ENCODE measurements at places on chromosomes 4 and X.

- no peak for DNase-seq
These were observed 61.0 kb downstream of the HPRT1 start for GRCh38 chrX:134520860-134521390.

DNA sequence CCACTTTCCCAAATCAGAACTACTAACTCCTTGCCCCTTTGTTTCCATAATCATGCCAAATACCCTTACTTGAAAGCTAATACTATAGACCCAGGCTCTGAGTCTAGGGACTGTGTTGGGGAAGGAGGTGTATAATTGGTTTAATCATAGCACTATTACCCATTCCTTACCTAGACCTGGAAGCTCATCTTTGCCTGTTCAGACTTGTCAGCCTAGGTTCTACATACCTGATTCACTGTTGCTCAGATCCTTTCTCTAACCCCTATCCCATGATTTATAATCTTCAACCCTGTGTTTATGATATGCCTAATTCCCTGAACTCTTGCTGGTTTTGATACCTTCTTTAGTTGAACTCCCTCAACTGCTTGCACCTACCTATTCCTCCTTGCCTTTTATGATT is 123.1 kb upstream of the GRIA3 start:
- no peak for DNase-seq

DNA sequence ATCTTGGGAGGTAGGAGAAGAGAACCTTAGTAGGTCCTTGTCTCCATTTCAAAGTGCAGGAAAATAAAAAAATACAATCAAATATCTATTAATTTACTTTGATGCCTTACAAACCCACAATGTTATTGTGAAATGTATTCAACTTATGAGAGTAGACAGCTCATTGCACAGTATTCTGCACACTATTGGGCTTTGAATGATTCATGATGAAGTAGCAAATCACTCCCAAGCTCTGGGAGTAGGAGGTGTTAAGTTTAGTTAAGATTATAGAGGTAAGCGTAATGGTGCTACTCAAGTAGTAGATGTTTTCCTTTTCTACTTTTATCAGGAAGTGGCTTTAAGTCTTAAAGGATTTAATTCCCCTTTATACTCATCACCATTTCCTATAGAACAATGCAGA is 32.8 kb upstream of the TMPRSS11A start:
- DNase-seq = no peak

- DNase-seq = no peak
These were observed 205.9 kb downstream of the AASDH start for GRCh38 chr4:56181140-56181953.

GRCh38 chrX:77404419-77404818 is 42.8 kb upstream of the FGF16 start:
- DNase-seq = no peak

DNA sequence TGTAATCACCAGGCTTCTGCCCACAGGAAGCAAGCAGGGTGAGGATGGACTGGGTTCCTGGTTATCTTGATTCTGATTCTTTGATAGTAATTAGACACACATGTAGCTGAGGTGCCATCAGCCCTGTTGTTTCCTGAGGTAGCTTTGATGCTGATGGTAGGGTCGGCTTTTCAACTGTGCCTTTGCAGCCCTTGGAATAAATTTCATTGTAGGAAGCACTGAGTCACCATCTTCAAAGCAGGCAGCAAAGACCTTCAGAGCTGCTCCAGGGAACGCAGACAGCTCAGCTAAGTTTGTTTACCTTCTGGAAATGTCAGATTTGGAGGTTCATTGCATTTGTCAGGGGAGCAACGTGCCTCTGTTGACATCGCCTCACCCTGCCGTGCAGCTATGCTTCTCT is 135.4 kb downstream of the ASMT start:
- no peak for DNase-seq

DNA sequence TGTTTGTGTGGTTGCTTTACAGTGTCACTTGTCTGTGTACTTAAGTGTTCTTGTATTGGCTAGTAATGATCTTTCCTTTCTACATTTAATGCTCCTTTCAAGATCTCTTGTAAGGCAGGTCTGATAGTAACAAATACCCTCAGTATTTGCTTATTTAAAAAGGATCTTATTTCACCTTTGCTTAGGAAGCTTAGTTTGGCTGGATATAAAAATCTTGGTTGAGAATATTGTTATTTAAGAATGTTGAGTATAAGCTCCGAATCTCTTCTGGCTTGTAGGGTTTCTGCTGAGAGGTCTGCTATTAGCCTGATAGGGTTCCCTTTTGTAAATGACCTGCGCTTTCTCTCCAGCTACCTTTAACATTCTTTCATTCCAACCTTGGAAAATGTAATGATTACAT is 35.7 kb downstream of the LCORL start:
- DNase-seq = no peak

- no peak for DNase-seq
These were observed 31.5 kb downstream of the QDPR start for GRCh38 chr4:17480210-17480927.

DNA sequence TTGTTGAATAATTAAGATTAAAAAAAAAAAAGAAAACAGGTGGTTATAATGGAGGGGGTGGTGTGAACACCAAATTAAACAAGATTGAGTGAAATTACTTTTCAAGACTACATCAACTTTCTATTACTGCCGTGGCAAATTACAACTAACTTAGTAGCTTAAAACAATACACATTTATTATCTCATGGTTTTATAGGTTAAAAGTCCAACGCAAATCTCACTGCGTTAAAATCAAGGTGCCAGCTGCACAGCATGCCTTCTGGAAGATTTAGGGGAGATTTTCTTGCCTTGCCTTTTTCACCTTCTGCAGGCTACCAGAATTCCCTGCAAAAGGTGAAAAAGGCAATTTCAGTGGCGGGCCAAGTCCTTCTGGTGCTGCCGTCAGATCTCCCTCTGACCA is 58.5 kb downstream of the ATXN3L start:
- DNase-seq = no peak

DNA sequence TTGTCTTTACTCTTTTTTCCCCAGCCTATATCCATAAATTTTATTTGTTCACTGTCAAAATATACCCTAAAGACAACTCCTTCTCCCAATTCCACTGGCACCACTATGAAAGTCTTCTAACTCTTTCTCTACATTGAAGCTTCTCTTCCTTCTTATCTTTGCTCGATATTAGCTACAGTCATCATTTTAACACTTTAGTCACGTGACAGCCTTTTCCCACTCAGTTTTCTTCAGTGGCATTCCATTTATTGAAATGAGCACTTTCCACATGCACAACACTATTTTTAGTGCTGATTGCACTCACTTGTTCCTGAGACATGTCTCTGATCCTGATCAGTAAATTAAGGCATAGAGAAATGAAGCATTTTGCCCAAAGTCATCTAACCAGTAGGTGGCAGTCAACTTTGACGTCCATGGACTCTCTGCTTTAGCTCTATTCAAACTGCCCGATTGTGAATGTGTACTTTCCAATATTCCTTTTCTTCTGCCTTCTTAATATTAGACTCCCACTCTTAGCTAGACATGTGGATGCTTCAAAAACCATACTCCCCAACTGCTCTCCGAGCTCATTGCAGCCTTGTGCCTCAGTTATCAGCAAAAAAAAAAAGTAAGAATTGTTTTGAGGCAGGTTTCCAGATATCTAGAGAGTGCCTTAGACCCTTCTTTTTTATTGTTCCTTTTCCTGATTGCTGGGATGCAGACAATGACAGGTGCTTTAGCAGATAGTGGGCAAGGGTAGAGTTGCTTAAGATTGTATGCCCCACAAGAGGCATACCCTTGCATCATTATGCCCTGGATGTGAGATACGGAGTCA is 394.4 kb upstream of the ADGRL3 start:
- no peak for DNase-seq
